ENCODE measurements at places on chromosomes 1 and 21.
A peak's percentile ranks its signal among the peaks of the same experiment; 100 is the strongest.

- peak; percentile 87 for DNase-seq
Observed at GRCh38 chr1:234495231-234495990, 16.4 kb upstream of the TARBP1 start.

GRCh38 chr1:207996636-207997035 is 85.7 kb upstream of the CD34 start:
- DNase-seq = no peak

DNA sequence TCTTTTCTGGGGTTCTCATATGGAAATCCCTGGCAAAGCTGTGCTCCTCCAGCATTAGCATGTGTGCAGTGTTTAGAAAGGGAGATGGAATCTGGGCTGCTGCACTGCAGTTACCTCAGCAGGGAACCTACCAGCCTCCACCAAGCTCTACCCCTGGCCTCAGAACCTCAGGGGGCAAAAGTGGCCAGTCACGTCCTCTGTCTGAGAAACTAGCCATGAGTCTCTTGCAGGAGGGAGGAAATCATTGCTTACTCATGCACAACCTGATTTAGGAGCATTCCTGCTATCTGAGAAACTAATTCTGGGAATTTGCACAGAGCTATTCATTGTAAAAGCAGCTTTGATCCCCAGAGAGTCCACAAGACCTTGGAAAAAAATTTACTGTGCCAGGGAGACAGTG is 80.6 kb upstream of the IPO9 start:
- peak; percentile 81 for DNase-seq

DNA sequence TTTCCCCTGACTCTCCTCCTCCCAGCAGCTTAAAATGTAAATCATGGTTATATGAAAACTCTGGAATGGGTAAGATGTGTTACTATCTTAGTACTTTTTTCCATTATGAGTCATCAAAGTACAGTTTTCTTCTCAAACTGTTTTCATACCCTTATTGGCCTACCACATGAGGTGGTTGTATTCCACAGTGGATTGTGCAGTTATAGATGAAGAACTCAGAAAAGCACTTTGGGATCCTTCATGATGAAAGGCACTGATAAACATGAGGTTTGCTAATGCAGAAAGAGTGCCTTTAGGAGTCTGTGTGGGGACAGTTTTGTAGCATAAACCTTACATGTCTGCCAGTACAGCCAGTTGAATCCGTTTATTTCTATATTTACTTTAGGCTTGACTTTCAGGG is 32.0 kb upstream of the MYOCOS start:
- no peak for DNase-seq

DNA sequence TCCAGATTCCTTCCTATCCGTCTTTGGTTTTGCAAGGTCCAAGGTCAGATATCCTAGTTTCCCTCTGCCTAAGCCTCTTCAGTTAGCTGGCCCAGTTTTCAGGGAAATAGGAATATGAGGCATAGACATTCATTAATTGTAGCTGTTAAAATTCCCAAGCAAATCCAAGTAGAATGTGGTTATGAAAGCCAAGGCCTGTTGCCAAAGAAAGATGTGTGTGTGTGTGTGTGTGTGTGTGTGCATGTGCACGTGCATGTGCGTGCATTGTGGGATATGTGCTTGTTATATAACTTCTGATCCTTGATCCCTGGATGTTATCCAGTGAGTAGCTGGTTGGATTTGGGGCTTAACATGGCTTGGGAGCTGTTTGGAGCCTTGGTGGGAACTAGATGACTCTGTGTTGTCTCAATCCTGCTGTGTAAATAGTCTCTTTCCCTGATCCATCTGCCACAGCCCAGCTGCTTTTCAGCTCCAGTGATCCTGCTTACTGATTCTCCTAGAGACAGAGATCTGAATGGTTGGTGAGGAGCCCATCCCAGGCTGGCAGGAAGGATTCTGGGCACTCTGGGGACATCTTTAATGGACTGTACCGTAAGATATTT is 70.6 kb upstream of the GCLM start:
- peak; percentile 74 for DNase-seq

- DNase-seq = no peak
Observed at GRCh38 chr1:187689129-187689528, 860.4 kb downstream of the PLA2G4A start.

GRCh38 chr1:24317956-24318614 is 1.1 kb upstream of the GRHL3 start:
- DNase-seq = no peak

- no peak for DNase-seq
Observed at GRCh38 chr1:71656902-71657301, 576.1 kb upstream of the ZRANB2 start.

- no peak for DNase-seq
Observed at GRCh38 chr1:6410248-6410893, 9.3 kb downstream of the HES2 start.

DNA sequence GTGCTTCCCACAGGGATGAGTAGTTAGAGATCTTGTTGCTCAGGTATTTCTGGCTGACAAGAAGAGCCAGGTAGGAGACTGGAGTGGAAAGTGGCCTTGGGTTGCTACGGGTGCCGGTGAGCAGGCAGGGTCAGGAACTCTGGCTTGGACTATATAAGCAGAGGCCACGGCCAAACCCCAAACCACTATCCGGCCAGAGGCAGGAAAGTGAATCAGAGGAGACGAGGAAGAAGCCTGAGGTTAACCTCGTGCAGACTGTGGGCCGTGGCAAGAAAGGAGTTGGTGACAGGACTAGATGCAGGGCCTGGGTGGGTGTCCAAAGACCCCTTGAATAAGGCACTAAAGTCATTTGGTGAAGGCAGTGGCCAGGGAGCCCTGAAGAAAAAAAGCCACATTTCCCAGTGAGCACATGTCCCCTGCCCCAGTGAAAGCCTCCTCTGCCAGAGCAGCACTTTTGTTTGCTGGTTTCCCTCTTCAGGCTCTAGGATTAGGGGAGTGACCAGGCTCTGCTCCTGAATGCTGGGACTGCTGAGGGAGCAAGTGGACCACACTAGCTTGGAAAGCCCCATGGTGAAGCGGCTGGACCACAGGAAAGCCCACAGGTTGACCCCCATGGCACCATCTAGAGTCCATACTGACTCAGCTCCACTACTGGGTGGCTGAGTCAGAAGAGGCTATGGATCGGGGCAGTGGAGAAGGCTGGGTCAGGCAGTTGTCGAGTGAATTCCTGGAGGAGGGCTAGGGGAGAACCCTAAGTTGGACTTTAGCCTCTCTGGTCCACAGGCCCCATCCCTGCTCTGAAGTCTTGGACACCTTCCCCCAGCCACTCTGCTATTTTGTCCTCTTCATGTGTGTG is 23.4 kb downstream of the CSF1 start:
- no peak for DNase-seq

DNA sequence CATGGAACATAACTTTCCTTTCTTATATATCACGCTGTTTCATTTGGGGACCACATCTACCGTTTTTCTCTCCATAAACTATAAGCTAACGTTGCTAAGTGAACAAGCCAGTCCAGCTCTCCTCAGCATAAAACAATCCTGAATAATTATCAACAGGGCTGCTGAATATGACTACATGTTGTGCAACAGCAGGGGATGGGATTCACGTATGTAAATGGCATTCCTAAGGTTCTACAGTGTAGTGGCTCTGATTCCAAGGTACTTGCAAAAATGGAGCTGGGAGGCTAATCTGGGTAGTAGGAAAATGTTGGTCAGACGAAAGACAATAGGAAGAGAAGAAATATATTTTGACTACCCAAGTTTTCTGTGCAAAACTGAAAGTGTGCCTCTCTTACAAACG is 262.8 kb downstream of the RWDD3 start:
- DNase-seq = no peak

GRCh38 chr1:66438062-66438461 is 95.9 kb upstream of the SGIP1 start:
- DNase-seq = no peak

DNA sequence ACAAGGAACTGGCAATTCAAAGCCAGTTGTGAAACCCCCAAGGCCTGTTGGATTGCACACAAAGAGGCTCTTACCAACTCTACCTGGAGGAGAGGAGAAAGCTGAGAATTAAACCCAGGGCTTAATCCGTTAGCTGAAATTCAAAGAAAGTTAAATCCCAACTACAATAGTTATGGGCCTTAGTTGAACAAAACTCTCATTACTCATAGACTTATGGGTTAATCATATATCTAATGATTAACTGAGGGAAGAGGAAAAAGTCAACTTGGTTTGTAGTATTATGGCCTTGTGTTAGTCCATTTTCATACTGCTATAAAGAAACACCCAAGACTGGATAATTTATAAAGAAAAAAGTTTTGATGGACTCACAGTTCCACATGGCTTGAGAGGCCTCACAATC is 838.2 kb upstream of the ADGRL2 start:
- no peak for DNase-seq

- DNase-seq = no peak
Observed at GRCh38 chr1:31371121-31371959, 1.5 kb downstream of the FABP3 start.

GRCh38 chr1:197774466-197775281 is 606 bp downstream of the DENND1B start:
- DNase-seq = no peak

- no peak for DNase-seq
Observed at GRCh38 chr1:221292652-221293051, 413.4 kb downstream of the HLX start.

- no peak for DNase-seq
Observed at GRCh38 chr1:93207211-93207610, 26.7 kb downstream of the CCDC18 start.

DNA sequence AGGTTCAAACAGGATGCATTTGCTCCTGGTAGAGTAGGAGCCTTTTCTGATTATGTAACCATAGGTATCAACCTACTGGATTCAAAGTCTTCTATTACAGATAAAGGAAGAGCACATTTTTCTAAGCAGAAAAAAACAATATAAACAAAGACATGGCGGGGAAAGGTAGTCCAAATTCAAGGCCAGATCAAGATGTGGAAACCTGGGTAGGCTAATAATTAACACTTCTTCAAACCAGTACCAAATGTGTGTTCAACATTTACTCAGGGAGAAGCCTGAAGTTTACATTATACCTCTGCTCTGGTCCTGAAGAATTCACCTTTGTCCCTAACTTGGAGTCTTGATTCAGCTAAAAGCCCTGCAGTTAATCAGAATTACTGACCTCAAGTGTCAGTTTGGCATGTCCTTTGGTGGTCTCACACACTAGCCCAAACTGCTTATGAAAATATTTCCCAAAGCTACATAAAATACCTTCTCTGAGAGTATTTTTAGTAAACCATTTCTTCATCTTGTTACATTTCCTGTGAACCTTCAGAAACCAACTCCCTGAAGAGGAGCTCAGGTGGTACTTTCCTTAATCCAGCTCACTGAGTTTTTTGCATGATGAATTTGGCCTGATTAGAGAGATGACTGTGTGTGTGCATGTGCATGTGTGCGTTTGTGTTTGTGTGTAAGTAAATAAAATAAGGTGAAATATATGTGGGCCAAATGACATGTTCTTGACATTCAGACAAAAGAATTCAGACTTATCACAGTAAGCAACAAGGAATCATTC is 70.2 kb downstream of the TOR3A start:
- no peak for DNase-seq

- DNase-seq = no peak
Observed at GRCh38 chr1:94094469-94095111, 26.4 kb downstream of the ABCA4 start.

- no peak for DNase-seq
Observed at GRCh38 chr1:153880024-153880423, 42.7 kb downstream of the GATAD2B start.

Data from BJ (cell line).